Activated naive CD4-positive, alpha-beta T cell treated with anti-CD3 and anti-CD28 coated beads for 36 hours (primary cell): ENCODE measurements at places on chromosomes 6 and 20.

DNA sequence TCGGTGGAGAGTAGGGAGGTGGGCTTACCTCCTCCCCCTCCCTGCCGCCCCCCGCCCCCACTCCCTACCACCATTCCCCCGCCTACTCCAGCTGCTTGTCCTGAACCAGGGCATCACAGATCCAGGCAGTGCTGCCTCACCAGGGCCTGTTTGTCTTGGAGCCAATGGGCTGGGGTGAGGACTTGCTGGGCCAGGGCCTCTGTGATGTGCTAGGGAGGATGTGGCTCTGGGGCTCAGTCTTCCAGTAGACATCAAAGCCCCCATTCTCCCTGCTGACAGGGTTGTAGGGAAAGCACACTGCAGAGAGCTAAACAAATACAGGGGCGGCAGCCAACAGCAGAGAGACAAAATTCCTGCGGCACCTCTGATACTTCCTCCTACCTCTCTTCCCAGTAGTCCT, 48.2 kb upstream of the NXT1 start:
- no peak for DNase-seq

DNA sequence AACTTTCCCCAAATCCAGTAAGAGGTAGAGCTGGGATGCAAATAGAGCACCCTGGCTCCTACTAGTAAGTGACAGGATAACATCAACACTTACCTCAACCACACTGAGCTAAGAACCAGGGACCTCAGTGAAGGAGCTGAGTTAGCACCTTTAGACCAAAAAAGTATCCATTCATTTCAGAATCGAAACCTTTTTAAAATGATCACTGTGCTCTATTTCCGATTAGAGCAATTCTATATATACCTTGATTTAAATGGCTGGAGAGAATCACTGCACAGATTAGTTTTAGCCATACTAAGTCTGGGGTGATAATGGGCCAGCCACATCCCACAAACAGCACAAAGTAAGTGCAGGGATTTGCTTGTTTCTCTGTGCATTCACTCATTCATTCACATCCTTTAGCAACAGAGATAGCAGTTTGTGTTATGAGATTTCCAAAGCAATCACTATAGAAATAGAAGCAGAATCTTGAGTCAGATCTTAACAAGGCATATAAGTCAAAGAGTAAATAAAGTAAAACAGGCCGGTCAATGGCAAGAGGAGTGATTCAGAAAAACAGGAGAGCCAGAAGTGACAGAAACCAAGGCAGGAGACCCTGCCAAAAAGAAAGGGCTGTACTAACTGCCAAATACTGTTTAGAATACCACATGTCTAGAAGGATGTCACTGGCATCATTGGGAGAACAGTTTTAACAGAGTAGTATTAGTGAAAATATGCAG, 136.3 kb downstream of the KIF13A start:
- no peak for DNase-seq

- no peak for DNase-seq
These were observed 3.3 kb downstream of the FOXQ1 start for GRCh38 chr6:1315201-1315559.

- peak; percentile 35 for DNase-seq
These were observed 665 bp downstream of the RRAGD start for GRCh38 chr6:89411145-89412070.

- DNase-seq, result no peak
These were observed 9.3 kb downstream of the DUSP15 start for GRCh38 chr20:31861135-31861384.

GRCh38 chr6:28424163-28424562, 19.1 kb downstream of the ZSCAN23 start:
- DNase-seq, result no peak

DNA sequence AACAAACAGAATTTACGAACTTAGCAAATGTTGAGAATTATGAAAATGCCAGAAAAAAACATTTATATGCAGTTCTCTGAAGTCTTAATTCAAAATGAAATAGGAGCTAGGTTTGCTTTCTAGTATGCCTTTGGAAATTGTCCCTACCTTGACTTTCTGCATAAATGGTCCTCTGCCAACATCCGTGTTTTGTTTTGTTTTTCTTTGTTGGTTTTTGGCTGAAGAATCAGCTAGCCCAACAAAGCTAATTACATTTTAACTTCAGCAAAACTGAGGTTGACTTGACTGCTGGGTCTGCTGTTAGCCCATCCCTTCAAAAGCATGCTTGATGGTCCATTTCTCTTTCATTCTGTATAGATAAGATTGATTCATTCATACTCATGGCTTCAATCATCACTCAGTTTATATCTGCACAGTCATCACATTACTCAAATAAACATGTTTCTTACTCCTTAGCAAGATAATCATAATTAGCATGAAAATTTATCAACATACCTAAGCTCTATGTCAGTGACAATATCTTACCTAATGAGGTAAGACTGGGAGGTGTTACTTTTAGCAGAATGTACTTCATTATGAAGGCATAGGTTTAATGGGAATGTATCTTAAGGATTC, 76.4 kb downstream of the ADGRB3 start:
- DNase-seq, result no peak

DNA sequence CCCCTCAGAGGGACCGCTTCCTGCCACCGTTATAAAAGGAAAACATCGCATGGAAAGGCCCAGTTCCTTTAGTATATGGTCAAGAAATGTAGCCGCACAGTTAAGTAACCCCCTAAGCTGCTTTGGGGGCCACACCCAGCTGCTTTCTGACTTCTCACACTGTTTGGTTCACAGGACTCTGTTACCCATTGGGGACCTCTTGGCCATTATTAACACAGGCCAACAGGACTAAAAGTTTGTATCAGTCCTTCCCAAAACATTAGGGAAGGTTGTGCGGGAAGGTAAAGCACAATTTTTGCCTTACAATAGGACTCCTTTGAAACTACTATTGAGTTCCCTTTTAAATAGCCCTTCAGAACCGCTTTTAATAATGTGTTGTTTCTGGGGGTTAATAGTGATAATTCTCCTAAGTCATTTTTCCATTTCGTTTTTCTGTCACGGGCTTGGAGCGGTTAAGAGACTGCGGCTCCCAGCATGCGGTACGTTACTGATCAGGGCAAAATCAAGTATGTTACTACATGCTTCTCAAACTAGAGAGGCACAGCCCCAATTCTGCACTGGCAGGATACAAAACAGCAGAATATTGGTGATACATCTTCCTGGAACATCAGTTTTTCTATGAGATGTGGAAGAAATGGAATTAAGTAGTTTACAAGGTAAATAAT, 668 bp upstream of the RPP40 start:
- DNase-seq, result no peak

DNA sequence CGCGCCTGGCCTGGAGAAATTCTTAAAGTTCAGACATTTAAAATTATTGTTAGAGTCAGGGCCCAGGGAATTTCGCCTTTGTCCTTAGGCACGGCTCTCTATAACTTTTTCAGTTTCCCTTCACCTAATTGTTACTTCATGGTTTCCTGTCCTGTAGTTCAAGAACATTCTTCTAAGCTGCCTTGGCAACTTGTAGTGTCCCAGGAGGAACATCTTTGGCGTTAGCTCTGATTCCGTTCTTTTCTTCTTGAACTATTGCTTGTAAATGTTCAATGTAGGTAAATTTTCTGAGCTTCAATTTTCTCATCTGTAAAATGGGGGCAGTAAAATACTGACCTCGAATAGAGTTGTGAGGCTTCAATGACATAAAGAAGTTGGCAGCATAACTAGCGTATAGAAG, 41.8 kb downstream of the TIAM2 start:
- DNase-seq, result no peak

DNA sequence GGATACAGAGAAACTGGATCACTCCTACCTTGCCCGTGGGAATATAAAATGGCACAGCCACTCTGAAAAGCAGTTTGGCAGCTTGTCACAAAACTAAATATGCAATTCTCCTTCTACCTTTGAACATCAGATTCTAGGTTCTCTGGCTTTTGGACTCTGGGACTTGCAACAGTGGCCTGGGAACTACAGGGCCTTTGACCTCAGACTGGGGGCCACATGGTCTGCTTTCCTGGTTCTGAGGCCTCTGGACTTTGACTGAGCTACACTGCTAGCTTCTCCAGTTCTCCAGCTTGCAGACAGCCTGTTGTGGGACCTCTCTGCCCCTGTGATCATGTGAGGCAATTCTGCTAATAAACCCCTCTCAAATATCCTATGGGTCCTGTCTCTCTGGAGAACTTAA, 168.8 kb downstream of the CDH26 start:
- no peak for DNase-seq

DNA sequence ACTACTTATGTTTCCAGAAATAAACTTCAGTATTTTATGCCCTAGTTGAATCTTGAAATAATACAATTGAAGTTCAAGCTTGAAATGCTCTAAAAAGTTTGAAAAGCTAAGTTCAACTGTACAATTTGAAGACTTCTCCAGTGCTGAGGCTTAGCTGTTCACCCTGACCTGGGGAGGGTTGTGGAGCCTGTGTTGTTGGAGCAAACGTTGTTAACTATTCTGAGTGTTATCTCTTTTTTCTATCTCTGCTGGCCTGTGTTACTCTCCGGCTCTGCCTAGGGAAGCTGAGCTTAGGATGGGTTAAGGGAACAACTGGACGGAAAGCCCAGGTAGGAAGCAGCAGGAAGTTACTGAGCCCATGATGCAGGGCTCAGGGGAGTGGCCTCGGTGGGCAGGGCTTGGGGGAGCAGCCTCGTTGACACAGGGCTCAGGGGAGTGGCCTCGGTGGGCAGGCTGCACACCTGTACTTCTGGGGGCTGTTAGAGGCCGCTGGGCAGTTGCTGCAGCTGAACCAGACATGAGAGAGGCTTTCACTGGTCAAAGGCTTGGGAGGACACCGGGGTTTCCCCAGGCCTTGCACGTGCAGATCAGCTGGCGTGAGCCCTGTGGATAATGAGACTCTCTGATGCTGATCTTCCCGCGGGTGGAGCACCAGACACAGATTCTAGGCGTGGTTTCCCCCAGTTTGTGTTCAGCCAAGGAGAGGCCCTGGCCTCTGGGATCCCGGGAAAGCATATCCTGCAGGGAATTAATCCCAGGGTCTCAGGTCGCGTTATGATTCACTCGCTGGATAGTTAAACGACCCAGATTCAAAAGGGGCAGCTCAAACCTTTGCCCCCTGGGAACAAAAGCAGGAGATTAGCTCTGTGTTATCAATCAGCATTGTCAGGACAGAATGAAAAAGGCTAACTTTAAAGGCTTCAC, 58.9 kb downstream of the ERMARD start:
- no peak for DNase-seq

DNA sequence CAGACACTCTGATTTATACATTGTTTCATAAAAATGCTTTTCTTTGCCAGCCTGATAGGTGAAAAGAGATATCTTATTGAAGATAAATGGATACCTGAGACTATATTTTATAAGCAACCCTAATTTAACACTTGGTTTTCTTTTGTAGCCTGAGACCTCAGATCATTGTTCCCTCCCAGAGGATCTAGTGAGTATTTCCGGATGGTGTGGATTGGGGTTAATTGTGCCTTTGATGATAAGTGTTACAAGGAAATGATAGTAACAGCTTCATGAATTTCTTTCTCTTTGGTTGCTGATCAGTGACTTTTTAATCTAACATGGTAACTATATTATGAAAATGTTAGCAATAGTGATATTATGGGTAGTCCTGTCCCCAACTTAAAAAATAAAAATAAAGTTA, 30.4 kb downstream of the KDM1B start:
- DNase-seq, result no peak

GRCh38 chr20:60490217-60491050, 532.2 kb downstream of the CDH26 start:
- DNase-seq, result no peak

DNA sequence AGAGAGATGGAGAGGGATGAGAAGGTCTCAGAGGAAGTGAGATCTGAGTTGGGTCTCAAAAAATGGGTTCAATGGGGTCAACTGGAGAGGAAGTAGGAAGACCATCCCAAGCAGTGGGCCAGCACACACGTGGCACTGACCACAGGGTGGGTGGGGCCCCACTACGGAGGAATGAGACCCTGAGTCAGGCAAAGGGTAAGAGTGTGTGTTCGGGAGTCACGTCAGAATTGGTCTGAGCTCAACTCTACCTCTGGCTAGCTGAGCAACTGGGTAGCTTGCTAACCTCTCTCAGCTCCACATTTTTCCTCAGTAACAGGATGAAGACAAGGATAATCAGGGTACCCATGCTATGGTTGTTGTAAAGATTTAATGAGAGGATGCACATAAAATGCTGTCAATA, 79.0 kb downstream of the TRERF1 start:
- DNase-seq, result no peak

GRCh38 chr20:47274401-47275108, 81.9 kb downstream of the ZMYND8 start:
- DNase-seq, result peak; percentile 59

DNA sequence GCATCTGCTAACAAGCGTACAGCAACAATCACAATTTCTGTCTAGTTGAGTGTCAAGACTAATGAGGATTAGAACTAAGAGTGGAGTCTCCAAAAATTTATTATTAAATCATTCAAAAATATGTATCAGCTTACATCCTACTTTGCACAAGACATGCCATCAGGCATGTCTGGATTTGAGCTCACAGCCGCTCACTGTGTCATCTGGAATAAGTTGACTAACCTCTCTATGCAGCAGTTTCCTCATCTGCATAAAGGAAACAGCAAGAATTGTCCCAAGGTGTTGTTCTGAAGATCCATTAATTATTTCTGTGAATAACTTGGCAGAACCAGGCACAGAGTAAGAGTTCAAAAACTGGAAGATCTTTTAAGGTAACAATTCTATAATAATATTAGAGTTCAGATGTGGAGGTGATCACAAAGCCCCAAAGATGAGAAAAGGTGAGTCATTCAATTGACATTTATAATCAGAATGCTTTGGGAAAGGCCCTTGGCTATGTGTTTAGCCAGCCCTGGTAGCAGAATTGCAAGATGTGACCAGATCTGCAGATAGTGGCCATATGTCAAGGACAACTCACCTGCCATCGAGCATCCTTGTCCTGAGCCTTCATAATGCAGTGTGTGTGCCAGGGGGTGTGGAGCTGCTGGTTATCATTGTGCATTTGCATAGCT, 264.0 kb downstream of the FOXA2 start:
- DNase-seq, result no peak

DNA sequence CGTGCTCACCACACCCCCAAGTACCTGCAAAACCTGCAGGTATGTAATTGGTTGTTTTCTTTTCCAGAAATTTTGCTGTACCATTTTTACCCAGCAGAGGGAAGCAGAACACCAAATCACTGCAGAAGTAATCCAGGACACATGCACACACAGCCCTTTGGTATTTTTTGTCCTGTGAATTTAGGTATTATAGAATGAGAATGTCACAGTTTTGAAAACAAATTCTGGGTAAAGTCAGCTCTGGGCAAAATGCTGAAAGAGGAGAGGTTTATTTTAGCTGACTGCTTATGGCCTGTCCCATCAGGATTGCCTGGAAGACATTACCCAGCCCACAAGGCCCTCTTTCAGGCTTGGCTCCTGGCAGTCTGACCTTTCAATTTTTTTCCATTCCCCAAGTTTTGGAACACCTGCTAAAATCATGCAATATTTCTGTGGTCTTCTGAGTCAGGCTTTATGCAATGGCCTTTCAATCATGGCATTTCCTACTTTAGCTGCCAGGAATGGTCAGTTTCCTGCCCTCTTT, 3.5 kb upstream of the EFHC1 start:
- peak; percentile 60 for DNase-seq

DNA sequence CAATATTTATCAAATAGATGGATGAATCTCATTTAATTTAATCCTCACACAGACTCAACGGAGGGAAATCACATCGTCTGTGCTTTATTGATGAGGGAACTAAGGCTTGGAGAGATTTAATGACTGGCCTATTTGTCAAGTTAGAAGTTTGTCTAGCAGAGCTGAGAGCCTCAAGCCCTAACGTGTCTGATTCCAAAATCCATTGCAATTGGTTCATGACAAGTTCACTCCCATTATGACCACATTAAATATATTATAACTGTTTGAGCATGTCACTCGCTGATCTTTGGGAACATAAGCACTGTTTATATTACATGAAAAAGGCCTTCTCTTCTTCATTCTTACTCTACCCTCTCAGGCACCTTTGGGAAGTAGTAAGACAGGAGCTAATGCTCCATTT, 89.4 kb upstream of the SIRPA start:
- DNase-seq, result no peak
